ENCODE measurements at places on chromosomes 4 and X. TPM values are rescaled to one million over a fixed set of nuclear protein-coding genes. Genes with fewer than 3 reads are reported as not detected.

DNA sequence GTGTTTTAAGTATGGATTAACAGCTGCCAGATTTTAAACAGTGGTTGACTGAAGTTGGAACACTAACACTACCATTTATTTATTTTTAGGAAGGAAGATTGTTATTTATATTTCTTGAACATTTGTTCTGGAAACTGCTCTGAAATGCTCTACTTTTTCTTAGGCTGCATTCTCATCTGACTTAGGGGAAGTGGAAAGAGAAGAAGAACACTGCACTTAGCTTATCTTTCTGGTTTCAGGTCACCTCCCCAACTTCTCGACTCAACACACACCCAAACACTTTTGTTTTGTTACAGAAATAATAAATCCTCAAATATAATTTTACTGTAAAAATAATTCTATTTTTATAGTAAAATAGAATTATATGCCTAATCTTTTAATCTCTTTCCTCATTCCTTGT, 18.6 kb downstream of the BLTP1 start:
- no peak for DNase-seq

Gene FAM47E
- 4.8 TPM for total RNA-seq

Gene GLOD5
- total RNA-seq, result 1.9 TPM

DNA sequence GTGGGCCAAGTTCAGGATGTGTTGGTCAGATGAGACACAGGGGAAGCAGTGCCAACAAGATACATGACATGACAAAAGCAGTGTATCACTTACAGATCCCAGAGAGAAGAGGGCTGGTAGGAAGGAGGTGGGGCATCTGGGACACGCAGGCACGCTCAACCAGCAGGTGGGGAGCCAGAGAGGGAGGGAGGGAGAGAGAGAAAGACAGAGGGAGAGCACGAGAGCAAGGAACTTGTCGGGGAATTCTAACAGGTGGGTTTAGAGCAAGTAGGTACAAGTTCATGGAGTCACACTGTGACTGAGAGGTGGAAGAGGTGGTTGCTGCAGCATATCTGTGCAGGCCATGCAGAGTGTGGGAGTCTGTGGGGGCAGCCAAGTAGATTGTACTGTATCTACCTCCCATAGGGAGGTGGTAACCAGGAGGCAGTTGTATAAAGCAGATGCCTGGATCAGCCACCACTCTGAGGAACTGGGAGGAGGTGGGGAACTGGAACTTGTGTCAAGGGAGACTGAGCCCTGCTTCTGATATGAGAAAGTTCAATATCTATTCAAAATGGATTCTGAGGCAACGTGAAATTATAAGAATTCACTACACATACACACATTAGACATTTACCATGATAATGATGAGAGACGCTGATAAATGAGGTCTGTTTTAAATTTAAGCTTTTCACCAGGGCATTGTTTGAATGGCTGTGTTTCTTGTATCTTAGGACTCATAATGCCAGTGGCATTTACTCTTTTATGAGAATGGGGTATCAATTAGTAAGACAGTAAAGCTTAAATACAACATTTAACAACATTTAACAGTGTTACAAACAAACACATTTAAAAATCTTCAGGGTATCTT, 43.7 kb downstream of the BBS12 start:
- peak; percentile 50 for DNase-seq
